ENCODE measurements at places on chromosomes 7 and 10.

GRCh38 chr10:66586897-66587679 is 338.7 kb upstream of the LRRTM3 start:
- no peak for DNase-seq

DNA sequence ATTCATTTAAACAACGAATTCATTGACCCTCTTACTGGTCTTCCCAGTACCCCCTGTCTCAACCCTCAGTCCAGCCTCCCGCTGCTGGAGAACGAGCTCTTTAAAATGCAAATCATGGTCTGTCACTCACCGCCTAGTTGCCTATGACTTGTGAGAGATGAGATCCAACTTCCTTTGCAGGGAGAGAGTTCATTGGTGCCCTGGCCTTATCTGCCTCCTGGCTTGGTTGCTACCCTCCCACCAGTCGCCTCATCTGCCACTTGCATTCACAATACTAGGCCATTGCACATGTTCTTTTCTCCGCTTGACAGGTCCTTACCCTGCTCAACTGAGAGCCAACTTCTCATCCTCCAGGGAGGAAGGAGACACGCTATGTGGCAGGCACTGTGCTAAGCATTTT is 54.0 kb upstream of the MXI1 start:
- no peak for DNase-seq

DNA sequence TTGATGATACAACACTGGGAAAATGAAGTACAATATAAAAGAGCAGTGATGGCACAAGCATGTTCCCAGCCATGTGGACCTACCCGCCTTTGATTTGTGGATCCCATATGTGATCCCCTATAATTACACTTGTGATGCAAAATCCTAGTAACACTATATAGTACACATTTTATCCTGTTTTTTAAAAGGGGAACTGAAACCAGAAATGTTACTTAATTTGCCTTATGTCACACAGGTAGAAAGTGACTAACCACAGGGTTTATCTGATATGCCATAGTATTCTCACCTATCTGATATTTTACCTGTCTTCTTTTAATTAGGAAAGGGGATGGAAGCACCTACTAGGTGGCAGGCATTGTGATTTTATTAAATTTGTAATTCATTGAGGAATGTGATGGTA is 35.0 kb downstream of the ARMC3 start:
- DNase-seq = no peak

- DNase-seq = no peak
These were observed 31.0 kb downstream of the NUP42 start for GRCh38 chr7:23212841-23213240.

DNA sequence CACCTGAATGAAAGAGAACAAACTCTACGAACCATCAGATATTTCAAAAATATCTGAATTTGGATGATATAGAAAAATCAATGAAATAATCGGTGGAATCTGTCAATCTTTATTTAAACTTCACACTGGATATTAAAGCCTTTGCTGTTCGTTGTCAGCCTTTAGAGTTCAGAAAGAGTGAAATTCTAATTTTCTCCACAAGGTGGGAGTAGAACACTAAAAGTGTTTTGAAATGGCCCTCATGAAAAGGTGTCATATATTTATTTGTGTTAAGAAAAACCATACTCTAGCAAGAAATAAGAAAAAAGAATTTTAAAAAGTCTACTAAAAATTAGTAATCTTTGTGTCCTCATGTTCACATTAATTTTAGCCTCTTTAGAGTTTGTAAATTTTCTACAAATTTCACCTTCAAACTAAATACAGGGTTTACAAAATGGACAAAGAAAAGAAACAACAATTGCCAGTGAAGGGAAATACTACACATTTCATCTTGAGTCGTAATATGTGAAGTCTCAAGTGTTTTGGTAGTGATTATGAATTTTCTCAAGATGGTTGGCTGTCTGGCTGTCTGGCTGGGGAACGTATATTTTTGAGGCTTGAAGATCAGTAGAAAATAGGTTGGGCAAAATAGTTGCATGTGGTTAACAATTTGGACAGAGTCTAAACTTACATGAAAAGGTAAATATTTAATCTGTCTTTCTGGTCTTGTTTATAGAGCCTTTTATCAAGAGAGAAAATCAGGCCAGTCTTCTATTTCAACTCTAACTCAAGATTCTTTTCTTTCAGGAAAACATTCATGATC is 43.7 kb downstream of the DNAJB9 start:
- DNase-seq = peak; percentile 10

DNA sequence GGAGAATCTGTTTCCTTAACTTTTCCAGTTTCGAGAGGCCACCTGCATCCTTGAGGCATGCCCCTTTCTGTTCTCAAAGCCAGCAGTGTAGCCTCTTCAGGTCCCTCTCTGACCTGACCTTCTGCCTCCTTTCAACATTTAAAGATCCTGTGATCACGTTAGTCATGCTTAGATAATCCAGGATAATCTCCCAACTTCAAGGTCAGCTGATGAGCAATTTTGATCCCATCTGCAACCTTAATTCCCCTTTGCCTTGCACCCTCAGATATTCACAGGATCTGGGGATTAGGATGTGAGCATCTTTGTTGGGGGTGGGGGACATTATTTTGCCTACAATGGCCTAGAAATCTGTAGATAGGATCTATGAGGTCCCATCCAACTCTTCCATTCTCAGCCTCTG is 8.0 kb downstream of the HKDC1 start:
- no peak for DNase-seq

- DNase-seq = peak; percentile 73
These were observed 85.8 kb downstream of the NRP1 start for GRCh38 chr10:33248638-33249037.

DNA sequence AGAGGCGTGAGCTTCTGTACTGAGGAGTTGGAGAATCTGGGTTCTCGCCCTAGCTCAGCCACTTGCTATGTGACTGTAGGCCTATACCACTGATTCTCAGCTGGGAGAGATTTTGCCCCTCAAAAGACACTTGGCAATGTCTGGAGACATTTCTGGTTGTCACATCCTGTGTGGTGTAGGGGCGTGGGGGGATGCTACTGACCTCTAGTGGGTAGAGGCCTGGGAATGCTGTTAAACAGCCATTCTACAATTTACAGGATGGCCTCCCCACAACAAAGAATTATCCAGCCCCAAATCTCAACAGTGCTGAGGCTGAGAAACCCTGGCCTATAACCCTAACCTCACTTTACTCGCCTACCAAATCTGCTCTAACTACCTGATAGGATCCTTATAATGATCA is 58.8 kb upstream of the GAD2 start:
- no peak for DNase-seq

DNA sequence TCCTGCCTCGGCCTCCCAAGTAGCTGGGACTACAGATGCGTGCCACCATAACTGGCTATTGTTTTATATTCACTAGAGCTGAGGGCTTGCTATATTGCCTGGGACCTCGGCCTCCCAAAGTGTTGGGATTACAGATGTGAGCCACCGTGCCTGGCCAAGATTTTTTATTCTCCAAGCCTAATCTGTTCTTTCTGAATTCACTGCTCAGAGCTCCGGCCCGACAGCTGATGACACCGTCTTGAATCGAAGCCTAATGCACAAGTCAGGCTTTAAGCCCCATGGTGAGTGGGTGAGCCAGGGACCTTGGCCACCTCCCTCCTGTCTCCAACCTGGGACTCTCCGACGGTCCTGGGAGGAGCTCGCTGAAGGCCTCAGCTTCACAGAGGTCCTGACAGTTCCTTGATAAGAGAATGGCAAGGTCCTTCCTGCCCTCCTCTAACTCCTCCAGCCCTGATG is 338.9 kb downstream of the WDR37 start:
- DNase-seq = no peak

GRCh38 chr7:127258111-127258510 is 5.4 kb upstream of the GRM8 start:
- DNase-seq = no peak

GRCh38 chr7:130700760-130701159 is 14.4 kb upstream of the TSGA13 start:
- DNase-seq = no peak

DNA sequence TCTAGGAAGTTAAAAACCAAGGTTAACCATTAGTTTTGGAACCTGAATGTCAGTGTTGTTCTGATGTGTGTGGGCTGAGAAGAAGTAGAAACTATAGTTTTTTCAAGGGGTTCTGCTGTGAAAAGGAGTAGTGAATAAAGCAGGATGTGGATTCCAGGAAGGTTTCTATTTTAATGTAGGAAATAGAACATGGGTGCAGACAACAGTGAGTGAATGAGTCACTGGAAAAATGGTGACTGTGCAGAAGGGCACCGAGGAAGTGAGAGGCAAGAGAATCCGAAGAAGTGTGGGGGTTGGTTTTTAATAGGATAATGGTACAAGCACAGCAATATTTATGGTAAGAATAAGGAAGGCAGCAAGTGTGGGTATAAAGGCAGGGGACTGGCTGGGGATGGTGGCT is 120.4 kb downstream of the ARHGAP21 start:
- no peak for DNase-seq

DNA sequence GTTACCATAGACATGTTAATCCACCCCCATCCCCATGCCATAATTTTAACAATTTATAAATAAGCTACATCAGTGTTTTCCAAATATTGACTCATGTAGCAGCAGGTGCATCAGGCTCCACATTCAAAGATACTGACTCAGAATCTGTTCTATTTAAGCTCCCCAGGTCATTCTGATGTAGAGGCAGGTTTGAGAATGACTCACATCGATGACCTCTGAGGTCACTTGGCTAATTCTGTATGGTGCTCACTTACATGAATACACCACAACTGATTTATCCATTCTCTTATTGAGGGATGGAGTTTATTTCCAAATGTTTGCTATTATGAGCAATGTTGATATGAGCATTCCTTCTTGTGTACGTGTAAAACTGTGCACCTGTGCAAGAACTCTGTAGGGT is 1159.0 kb downstream of the TYW1 start:
- DNase-seq = no peak

GRCh38 chr7:152176797-152177196 is 151.3 kb downstream of the GALNT11 start:
- DNase-seq = no peak

- DNase-seq = peak; percentile 50
These were observed 50.9 kb upstream of the LOXL4 start for GRCh38 chr10:98318861-98319260.

- no peak for DNase-seq
These were observed 144.6 kb upstream of the GPR26 start for GRCh38 chr10:123521556-123521955.

DNA sequence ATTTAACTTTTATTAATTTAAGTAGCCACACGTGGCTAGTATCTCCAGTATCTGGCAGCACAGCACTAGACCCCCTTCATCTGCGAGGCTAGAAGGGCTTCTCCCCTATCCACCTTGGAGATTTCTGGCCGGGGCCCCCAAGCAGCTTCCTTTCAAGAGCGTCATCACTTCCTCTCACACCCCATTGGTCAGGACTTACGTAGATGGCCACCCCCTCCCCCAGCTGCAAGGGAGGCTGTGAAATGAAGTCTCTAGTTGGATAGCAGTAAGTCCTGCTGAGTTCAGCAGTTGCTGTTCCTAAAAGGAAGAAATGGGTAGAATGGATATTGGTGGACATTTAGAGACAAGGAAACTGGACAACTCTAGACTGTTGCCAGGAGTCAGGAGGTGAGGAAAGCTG is 33.8 kb upstream of the COMTD1 start:
- DNase-seq = no peak

DNA sequence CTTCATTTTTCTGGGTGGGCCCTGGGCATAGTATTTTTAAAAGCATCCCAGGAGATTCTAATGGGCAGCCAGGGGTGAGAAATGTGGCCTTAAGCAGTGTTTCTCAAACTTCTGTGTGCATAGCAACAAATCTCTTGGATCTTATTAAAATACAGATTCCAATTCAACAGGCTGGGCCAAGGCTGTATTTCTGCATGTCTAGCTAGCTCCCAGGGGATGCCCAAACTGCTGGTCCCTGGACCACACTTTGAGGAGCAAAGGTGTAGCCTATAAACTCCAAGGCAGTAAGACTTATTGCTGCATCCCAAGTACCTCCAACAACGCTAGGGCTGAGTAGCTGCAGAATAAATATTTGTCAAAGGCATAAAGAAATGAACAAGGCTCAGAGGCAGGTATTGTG is 292.9 kb upstream of the ZMIZ1 start:
- no peak for DNase-seq

DNA sequence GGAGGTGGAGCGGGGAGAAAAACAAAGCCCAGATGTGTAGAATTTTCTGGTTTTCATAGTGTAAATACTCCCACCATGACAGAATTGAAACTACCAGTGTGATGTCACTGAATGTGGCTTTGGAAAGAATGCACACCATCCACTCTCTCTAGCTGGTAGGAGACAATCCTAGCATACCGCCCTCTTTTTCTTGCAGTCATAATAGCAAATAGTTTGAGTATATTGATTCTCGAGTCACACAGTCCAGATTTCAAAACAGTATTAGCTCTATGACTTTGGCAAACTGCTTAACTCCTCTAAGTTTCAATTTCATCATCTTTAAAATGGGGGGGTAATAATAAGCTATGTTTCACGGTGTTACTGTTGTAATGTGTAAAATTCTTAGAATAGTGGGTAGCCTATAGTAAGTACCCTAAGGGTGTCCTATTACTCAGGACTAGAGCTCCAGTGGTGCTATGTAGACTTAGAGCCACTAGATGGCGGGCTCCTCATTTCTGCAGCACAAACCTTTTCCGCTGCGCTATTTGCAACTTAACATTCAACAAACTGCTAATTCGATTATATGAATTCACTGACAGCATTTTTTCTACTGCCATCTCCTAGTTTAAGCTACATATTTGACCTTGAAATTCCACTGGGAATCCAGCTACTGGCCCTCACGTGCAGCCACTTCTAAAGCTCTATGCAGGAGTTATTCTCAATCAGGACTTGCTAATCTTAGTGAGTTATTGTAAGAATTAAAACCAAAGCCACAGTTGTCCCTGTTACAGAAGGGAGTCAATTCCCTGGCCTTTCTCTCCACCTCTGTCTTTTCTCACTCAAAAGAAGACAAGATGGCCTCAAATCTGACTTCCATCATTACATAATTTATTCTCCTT is 18.7 kb downstream of the TAS2R40 start:
- peak; percentile 51 for DNase-seq

GRCh38 chr7:7970237-7970530 is 1.6 kb downstream of the GLCCI1 start:
- DNase-seq = no peak

- no peak for DNase-seq
These were observed 799.0 kb downstream of the NRG3 start for GRCh38 chr10:82674036-82674435.

DNA sequence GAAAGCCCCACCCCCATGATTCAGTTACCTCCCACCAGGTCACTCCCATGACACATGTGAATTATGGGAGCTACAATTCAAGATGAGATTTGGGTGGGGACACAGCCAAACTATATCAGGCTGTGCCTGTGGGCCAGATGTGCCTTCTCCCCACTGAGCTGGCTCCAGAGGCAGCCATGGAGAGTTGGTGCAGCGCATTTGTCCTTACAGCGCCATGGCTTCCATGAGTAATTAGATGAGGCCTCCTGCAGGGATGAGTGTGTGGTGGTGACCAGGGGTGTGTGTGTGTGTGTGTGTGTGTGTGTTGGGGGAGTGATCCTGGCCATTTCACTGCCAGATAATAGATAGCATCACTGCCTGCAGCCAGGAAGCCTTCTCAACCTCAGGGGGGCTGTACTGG is 94.6 kb downstream of the FANK1 start:
- DNase-seq = no peak

- no peak for DNase-seq
These were observed 41.2 kb upstream of the PLPP4 start for GRCh38 chr10:120415709-120416330.

All from GM04504 (cell line).